Activated CD4-positive, alpha-beta T cell treated with anti-CD3 and anti-CD28 coated beads for 4 hours (primary cell): ENCODE measurements at places on chromosomes 12 and 14.

DNA sequence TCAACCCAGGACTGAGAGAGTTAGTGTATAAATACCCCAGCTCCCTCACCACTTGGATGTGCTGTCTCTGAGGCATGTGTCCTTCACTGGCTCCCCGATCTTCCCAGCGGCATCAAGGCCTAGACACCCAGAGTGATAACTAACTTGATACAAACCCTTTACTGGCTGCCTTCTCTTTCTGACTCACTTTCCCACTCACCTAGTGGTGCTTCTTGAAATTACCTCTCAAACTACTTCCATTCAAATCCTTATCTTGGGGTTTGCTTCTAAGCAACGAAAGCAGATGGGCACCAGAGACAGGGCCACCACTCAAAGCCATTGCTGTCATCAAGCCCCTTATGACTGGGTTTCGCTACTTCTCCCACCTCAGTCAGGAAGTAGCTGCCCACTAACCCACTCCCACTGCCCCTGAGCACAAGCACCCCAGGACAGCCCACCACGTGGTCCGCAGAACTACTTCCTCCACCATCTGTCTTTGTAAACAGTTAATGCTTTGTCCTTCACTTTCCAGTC lies 17.2 kb downstream of the ZFP36L1 start:
- DNase-seq = no peak

- DNase-seq = no peak
These were observed 66.5 kb upstream of the GALNT9 start for GRCh38 chr12:132395908-132396305.

GRCh38 chr12:121499929-121500793 lies 80.7 kb downstream of the KDM2B start:
- peak; percentile 78 for DNase-seq

GRCh38 chr14:55715889-55716288 lies 135.9 kb downstream of the KTN1 start:
- DNase-seq = no peak

DNA sequence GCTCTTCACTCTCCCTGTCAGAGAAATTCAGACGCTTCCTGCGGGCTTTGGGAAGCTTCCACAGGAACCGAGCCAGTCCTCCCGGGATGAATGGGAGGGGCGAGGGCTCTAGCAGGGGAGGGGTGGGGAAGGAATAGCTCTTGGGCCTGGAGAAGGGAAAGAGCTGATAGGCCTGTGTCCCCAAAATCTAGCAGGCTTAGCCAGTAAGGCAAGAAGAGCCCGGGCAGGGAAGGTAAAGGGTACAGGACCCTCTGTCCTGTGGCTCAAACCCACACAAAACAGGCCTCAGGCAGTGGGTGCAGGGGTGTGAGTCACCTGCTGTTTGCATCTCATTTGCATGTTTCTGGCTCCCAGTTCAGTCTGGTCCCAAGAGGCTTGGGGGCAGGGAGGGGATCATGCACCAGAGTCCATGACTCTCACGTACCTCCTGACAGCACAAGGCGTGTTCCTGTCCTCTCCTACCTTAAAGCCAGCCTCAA lies 8.7 kb upstream of the SMUG1 start:
- no peak for DNase-seq

DNA sequence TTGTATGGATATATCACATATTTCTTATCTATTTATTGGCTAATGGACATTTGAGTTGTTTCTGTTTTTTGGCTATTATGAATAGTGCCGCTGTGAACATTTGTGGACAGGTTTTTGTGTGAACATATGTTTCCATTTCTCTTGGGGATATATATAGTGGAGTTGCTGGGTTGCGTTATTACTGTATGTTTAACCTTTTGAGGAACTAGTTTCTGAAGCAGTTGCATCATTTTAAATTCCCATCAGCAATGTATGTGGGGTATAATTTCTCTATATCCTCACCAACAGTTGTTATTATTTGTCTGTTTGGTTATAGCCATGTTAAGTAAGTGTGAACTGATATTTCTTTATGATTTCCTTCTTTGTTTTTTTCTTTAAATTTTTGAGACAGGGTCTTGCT lies 10.7 kb downstream of the TCTN2 start:
- DNase-seq = no peak

GRCh38 chr14:32372154-32372553 lies 43.1 kb downstream of the AKAP6 start:
- DNase-seq = no peak

GRCh38 chr12:116600959-116601918 lies 42.1 kb downstream of the MAP1LC3B2 start:
- DNase-seq = no peak

DNA sequence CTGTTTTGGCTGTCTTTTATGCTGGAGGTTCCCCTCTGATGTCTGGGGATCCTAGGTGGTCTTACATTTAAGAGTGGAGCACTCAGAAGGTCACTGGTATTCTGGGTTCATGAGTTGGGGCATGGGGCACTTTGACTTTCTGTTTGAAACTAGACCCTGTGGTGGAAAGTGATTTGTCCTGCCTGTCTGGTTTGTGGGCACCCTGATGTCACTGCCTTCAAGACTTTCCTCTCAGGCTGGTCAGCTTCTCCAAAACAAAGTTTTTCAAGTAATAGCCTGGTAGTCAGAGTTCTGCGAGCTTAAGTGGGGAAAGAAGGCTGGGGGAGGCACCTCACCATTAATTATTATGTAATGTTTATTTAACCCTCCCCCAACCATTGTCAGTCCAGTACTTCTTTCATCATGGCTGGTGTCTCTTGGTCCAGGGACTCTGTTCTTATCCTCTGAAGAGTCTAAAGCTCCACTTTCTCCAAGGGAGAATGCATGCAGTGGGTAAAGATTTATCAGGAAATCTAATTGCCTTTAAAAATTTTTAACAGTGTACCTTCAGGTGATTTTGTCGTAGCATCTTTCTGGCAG lies 35.3 kb downstream of the ZC3H14 start:
- no peak for DNase-seq

- no peak for DNase-seq
These were observed 82.8 kb upstream of the PLEKHG7 start for GRCh38 chr12:92619730-92620684.

GRCh38 chr14:50008974-50009373 lies 107.4 kb downstream of the VCPKMT start:
- no peak for DNase-seq

- no peak for DNase-seq
These were observed 58.9 kb downstream of the MOK start for GRCh38 chr14:102246071-102246470.

DNA sequence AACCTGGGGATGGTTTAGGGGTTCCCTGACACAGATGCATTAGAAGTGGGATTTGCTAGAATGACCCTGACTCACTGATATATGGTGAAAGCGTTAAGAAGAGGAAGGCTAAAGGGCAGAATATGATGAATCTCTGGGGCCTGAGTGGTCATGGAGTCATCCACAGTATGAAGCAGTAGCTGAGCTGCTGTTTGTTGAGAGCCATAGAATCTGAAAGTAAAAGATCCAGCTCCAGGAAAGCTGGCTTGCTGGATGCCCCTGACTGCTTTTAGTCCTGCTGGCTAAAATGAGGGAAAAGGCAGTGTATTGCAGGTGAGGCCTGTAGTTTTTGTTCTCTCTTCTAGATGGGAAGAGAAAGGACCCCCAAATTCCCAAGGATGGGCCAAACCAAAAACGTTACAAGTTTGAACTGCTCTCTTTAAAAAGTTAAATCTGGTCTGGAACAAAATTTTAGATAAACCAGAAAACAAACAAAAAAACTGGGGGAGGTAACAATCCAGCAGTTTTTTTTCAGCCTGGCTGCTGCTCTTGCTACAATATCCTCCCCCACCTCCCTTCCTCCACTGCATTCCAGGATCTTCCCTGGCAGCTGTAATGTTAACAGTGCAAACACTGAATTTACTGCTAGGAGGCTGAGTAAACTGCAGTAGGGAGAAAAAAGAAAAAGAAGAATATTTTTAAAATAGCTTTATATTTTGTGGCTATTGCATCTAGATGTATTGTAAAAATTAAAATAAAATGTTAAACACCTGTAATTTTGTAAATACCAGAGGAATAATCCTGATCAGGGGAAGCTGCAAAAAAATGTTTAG lies 16.5 kb downstream of the SEL1L start:
- no peak for DNase-seq

- no peak for DNase-seq
These were observed 50.7 kb downstream of the RBMS2 start for GRCh38 chr12:56572288-56572687.

DNA sequence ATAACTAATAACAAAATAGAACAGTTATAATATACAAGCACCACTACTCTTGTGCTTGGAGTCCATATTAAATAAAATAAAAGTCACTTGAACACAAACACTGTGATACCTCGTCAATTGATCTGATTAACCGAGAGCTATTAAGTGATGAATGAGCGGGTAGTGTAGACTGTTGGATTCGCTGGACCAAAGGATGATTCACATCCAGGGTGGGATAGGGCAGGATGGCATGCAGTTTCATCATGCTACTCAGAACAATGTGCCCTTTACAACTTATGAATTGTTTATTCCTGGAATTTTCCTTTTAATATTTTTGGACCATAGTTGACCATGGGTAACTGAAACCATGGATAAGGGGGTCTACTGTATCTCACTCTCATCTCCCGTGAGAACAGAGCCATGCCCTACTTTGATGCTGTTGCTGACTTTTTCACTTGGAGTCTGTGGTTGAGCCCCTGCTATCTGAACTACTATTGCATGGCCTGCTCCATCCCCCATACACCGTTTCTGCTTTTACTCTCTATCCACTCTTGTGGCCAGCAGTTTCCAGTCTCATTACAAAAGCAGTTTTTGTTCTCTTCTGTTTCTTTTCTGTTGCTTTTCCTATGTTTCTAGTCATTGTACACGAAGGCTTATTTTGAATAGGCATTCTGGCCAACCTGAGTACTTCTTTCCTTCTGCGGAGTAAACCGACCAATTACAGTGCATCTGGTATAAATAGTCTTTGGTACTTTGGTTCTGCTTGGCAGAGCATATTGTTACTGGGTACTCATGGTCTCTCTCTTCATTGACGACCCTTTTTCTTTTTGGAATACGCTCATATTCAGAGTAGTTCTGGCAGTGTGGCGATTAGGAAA lies 12.2 kb downstream of the TMTC2 start:
- no peak for DNase-seq

- DNase-seq = no peak
These were observed 14.2 kb downstream of the TRPV4 start for GRCh38 chr12:109818905-109819500.

- DNase-seq = peak; percentile 67
These were observed 10.3 kb downstream of the EXOC3L4 start for GRCh38 chr14:103104654-103105452.

DNA sequence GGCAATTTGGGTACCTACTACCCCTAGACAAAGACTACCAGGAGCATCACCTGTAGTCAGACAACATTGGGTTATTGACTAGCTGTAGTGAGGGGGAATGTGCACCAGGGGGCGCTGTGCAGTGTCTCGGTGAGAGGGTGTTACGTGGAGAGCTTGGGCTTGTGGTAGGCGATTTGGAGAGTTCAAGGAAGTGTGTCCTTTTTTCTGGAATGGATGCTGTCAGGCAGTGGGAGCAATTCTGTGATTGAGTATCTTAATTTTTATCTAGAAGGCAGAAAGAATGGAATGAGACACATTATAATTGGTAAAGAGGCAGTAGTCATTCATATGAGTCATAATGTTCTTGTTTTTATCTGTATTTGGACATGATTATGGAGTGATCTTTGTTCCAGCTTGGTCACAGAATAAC lies 187.7 kb downstream of the GALC start:
- DNase-seq = peak; percentile 3

GRCh38 chr14:100293497-100294212 lies 12.6 kb downstream of the SLC25A29 start:
- DNase-seq = no peak

DNA sequence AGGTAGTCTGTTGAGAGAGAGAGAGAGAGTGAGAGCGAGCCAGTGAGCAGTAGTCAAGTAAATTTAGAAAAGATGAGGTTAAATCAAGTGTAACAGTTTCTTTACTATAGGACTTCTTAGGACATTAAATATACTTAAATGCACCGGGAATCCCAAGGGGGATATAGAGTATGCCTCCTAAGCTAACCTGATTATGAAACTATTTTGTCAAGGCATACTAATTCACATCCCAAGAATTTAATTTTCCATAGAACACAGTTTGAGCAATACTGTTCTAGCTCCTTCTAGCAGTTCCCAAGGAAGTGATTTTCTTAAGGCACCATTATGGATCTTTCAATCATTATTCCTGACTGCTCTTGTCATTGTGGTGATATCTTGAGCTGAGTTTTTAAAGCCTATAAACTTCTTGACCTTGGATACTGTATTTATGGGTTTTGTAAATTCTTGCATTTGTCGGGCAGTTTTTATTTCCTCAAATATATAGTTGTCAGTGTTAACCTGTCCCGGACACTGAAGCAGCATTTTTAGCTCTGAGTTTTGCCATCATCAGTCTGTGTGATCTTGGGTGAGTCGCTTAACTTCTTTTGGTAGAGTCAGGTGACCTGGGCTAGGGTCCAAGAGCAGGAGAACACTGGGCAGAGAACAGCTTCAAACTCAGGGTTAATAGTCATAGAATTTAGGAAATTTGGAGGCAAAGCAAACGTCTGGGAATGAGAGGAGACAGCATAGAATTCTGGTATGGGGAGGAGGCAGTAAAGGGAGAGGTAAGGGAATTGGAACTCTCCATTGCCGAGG lies 196.5 kb upstream of the FRMD6 start:
- no peak for DNase-seq

DNA sequence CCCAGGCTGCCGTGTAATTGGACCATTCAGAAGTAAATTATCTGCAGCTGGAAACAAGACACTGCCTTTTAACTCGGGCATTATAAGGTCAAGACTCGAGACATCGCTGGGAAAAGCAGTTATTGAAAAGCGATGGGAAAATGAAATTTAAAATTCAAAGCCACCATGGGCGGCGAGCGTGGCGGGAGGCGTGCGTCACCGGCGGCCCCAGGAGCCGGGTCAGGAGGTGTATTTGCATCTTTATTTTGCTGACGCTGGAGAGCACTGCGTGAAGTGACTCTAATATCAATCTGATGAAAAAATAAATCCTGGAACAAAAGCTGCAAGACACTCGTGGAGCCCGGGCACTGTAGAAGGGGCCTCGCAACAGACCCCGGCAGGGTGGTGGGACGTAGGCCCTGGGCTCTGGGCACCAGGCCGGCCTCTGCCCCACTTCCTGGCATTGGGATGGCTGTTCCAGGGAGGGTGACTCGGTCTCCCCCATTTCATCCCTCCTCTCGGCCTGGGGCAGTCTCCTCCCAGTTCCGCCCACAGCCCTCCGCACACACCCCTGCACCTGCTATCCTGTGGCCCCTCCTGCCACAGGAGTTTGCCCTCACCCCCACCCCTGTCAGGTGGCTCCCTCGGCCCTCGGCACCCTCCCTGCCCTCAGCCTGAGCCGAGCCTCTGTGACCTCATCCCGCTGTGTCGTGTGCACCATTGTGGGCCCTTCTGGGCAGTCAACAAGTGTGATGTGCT lies 196.2 kb downstream of the KIF26A start:
- no peak for DNase-seq

GRCh38 chr14:79056879-79057278 lies 886.7 kb downstream of the NRXN3 start:
- DNase-seq = no peak

GRCh38 chr12:1883513-1883912 lies 34.9 kb downstream of the CACNA2D4 start:
- DNase-seq = no peak
